T47D (cell line): ENCODE measurements at places on chromosomes 16 and 17.

- DNase-seq: no peak
Observed at GRCh38 chr17:35892091-35893035, 12.2 kb upstream of the CCL5 start.

DNA sequence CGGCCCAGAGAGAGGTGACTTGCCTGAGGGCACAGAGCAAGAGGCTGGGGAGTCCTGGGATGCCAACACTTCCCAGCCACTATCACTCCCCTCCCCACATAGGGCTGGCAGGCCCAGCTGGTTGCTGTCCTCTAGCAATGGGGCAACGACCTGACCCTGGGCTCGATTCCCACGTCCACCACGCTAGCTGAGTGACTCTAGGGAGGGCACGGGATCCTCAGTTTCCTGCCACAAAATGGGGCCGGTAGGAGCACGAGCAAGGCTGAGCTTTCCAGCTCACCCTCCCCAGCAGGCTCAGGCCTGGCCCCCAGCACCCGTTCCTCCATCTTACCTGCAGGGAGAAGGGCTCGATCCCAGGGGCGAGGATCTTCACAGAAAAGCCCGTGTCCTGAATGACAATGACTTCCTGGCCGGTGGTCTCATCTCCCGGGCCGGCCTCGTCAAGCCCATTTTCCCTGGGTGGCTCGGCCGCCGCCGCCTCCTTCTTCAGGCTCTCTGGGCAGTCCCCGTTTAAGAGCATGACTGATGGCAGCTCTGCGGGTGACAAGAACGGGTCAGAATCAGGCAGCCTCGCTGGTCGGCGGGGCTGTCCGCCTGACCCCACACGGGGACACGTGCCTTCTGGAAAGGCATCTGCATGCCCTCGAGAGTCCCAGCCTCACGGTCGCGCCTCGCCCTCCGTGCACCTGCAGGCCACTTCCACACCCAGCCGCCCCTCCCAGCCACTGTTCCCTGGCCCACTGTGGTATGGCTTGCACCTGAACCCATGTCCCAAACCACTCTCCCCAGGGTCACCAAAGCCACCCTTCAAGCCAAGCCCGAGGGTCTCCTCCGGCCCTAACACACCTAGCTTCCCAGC lies 7.3 kb downstream of the CLUH start:
- no peak for DNase-seq

DNA sequence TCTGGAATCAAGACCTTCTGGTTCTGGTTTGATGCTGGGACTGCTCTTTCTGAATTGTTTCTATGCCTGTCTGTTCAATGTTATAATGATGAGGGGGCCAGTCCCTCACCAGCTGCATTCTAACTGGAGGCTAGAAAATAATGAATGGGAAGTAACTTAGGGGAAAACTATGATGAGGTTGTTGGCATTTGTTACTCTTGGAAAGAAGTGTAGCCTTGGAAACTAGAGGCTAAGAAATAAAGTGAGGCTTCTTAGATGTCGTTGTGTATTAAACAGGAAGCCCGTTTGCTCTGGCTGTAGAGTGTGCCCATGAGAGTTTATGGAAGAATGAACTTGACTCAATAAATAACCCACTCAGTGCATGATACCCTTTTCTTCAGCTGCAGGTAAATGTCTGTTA lies 140.8 kb downstream of the PRKCA start:
- DNase-seq: no peak

GRCh38 chr17:80260791-80261158 lies at the start of gene RNF213:
TSS of gene RNF213 (plus strand) at chr17:80260852. CDS start at chr17:80263682, 2,830 bp downstream.
- peak; percentile 43 for DNase-seq

GRCh38 chr16:50195276-50195675 lies 42.2 kb downstream of the TENT4B start:
- no peak for DNase-seq

GRCh38 chr17:27241346-27241946 lies 52.5 kb upstream of the WSB1 start:
- DNase-seq: peak; percentile 62

DNA sequence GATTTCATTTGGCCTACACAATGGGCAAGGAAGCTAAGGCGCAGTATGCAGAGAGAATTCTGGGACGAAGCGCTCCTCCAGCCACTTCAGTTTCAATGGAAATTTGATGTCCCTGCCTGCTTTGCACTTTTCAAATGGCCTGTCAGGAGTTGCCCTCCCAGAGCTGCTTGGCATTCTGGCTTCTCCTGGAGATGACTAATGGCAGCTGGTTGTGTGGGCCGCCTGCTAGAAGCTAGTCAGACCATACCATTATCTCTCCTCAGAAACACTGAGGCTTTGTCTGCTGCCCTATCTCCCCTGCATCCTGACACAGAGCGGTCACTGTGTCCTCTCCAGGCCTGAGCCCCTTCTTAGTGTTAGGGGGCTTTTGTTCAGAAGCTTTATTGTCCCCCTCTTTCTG lies 180.1 kb downstream of the SPECC1 start:
- DNase-seq: no peak

DNA sequence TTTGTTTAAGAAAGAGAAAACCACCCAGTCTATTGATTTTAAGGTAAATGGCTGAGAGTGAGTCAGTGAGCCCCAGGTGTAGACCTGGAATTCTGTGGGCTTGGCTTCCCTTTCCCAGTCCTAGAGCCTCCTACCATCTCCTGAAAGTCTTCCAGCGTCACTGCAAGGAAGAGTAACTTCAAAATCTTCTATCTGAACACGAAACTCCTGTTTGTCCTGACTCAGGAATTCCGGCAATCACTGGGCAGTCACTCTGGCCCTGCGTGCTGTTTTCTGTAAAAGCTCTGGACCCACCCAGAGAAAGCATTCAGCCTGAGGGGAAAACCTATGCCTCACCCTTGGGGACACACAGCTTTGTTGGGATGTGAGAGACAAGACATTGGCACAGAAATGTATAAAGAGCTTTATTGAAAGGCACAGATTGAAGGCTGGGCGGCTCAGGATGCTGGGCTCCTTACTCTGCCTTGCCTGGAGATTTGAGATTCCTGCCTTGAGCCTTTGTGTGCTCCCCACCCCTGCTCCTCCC lies 15.9 kb downstream of the MINK1 start:
- DNase-seq: peak; percentile 30
